Naive thymus-derived CD8-positive, alpha-beta T cell (primary cell): ENCODE measurements at places on chromosomes 5 and 9. TPM values are rescaled to one million over a fixed set of nuclear protein-coding genes. Genes with fewer than 3 reads are reported as not detected.
A peak's percentile ranks its signal among the peaks of the same experiment; 100 is the strongest.

CDKN2A gene
- total RNA-seq: 0.60 TPM

SV2C gene
- total RNA-seq: not detected

KIAA1958 gene
- 11.8 TPM for total RNA-seq

VDAC1 gene
- 43.2 TPM for total RNA-seq

SHOC1 gene
- total RNA-seq: not detected

UGT3A1 gene
- not detected for total RNA-seq

DNA sequence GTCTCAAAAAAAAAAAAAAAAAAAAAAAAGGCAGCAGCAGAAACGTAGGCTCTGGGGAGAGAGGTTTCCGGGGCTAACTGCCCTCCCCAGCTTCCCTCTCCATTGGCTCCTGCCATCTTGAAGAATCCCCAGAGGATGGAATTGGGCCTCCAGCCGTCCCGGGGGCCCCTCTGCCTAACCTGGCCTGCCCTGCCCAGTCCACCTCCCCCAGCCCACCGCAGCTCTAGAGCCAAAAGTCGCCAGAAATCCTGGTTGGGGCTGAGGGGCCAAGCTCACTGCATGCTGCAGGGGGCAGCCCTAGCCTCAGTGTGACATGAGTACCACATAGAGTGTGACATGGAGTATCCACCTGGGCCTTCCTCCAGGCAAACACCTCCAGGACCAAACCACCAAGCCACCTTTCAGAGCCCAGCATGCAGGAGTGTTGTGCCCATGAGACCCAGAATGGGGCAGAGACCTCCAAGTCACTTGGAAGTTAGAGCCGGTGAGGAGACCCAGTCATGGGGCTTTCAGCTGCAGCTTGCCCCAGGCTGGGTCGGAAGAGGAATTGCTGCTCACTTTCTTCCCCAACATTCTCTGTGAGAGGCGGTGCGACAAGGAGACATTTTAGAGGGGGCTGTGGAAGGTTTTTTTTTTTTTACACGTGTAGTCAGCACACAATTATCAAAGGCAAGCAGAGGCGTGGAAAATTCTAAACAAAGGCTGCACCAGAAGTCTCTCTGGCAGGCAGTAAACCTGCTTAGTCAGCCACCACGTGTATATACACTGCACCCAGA, 17.6 kb downstream of the CD74 start:
- no peak for DNase-seq

GRCh38 chr5:100900796-100901781, 2.0 kb downstream of the ST8SIA4 start:
- DNase-seq: peak; percentile 89

GRCh38 chr5:56530626-56531138, 284.7 kb upstream of the MAP3K1 start:
- DNase-seq: no peak

GRCh38 chr9:32707326-32707725, 71.9 kb upstream of the TAF1L start:
- no peak for DNase-seq

DNA sequence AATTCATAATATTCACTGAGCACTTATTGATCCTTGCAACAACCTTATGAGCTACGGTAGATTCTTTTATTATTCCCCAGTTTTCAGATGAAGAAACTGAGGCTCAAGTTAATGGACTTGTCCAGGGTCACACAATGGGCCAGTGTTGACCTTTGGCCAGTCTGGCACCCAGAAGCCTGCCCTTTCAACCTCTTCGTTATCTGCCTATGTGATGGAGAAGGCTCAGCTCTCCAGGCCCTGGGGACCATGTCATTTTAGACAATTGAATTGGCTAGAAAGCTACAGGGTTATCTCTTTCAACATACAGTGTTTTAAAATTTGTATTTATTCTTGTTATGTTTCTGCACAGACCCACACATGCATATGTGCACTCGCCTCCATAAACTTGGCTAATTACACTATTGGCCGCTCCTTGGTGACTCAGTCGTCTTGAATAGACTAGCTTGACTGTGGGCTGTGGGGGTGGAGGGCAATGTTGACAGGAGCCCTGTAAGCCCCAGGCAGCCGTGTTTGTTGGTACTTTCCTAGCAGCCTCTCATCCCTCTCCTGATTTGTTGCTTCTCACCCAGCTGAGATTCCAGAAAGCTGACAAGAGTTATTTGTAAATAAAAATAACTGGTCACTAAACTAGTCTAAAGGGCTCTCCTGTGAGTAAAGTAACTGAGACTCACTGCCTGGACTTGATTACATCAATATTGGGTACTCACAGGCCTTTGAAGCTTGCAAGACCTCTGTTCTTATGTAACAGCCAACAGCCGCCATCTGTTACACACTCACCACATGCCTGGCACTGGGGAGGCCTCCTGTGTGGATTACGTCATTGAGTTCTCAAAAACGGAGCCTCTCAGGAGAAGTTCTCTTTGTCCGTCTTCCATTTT, 8.5 kb upstream of the ANGPTL2 start:
- DNase-seq: no peak

DNA sequence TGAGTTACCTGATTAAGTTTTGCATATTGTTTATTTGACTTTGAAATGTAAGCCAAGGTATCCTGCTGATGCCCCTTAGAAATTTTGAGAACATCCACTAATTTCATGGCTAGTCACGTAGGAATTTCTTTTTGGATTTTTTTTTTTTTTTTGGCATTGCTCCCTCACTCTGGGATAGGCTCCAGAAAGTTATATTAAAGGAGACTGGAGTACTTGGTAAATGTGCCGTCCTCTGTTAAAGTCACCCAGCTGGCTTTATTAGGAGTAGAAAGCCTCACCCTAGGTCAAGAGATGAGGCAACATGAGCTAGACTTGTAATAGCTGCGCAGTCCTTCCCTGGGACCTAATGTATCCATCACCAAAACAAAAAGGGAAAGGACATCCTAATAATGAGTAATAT, 3.1 kb downstream of the KCTD16 start:
- DNase-seq: no peak

DNA sequence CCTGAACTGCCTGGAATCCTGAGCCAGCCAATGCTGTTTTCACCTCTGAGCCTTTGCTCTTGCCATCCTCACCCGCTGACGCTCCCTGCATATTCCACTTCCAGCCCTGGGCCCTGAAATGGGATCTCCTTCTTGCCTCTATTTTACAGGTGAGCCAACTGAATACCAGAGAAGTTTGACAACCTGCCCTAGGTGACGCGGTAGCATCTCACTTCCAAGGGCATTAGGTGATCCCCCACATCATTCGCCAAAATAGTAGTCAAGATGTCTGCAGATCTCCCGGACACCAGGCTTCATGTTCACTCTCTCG, 43.5 kb downstream of the FOXI1 start:
- DNase-seq: no peak

- DNase-seq: no peak
These were observed 254.3 kb upstream of the KLF9 start for GRCh38 chr9:70668751-70669150.

DNA sequence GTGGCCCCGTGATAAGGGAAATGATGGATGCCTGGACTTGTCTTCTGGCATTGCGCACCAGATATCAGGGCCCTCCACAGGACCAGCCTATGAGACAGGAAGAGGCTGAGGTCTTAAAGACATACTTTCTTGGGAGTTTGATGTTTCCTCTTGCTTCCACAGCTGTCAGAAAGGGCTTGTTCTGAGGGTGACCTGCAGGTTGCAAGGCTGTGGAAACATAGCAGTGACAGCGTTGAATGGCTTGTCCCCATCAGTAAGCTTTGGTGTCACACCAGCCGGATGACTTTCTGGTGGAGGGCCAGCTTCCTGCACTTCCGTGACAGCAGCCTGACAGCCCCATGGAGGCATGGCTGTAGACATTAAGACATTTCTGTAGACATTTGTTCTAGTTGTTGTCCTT, 143.2 kb downstream of the C9orf152 start:
- no peak for DNase-seq

- DNase-seq: no peak
These were observed 123.2 kb downstream of the FGF18 start for GRCh38 chr5:171542525-171543140.

DNA sequence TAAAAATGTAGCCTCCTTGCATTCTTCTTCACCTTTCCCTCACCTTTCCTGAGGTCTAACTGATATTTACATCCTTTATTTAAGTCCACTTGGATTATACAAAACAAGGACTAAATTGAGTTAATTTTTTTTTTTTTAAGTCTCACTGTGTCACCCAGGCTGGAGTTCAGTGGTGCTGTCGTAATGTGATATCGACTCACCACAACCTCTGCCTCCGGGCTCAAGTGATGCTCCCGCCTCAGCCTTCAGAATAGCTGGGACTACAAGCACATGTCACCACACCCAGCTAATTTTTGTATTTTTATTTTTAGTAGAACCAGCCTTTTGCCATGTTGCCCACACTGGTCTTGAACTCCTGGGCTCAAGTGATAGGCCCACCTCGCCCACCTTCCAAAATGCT, 195.3 kb downstream of the BNC2 start:
- no peak for DNase-seq

- no peak for DNase-seq
These were observed 75.2 kb downstream of the NTRK2 start for GRCh38 chr9:84744726-84745125.

GRCh38 chr5:141413540-141414069, 818 bp downstream of the PCDHGA10 start:
- no peak for DNase-seq

DNA sequence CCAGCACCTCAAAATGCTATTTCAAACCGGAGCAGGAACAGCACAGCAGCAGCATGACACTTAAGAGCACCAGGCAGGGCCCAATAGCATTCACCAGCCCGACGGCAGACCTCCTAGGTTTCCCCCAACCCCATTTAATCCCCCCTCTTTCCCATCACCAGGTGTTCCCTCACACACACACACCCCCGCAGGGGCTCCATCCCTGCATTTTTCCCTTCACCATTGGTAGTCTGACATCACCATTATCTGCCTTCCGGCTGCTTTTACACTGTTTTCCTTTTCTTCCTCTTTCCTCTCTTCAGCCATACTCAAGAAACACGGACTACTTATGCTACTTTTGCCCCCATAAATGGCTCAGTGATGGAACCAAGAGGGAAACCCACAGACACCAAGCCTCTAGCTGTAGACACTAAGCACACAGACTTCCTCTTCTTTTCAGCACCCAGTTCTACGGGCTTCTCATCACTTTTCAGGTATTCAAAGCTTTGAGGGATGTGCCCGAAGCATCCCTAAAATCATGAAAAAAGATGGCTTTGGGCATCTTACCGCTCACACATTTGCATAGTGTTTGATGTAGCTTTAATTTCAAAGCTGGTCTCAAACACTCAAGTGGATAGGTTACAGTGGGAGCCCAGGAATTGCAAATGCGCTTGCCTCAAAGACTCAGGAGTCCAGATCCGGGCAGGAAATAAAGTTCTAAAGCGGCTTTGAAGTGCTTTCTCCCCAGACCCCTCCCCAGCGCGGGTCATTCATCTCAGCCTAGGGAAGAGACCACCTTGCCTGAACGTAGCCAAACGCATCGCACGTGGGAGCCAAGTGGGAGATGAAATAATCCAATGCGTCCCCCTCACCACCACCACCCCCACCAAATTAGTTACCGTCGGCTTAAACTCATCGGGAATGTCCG, 141.5 kb downstream of the TSSK1B start:
- DNase-seq: peak; percentile 9

- no peak for DNase-seq
These were observed 85.6 kb downstream of the MACROH2A1 start for GRCh38 chr5:135313405-135313804.

DNA sequence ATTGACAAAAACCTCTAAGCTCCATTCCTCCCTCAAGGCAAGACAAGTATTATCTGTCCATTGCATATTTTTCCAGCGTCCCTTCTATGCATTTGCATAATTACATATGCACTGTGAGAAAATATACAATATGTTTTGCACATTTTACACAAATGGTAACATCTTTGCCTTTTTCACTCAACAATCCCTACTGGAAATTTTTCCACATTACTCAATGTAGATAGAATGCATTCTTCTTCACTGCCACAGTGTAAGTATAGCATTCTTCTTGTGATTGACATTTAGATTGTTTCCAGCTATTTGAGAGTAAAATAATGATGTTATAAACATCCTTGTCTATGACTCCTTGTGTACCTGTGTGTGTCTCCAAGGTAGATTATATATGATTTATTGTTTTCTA, 205.0 kb downstream of the SLIT3 start:
- no peak for DNase-seq

DNA sequence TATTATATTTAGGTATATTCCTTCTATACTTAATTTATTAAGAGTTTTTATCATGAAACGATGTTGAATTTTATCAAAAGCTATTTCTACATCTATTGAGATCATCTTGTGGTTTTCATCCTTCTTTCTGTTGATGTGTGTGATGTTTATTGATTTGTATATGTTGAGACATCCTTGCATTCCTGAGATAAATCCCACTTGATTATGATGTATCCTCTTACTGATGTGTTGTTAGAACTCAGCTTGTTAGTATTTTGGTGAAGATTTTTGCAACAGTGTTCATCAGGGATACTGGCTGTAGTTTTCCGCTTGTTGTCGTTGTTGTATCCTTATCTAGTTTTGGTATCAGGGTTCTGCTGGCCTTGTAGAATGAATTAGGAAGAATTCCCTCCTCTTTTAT, 213.6 kb downstream of the GDNF start:
- DNase-seq: no peak

- no peak for DNase-seq
These were observed 20.6 kb downstream of the GGTA1 start for GRCh38 chr9:121478816-121479676.
